HT-29 (cell line): ENCODE measurements at places on chromosomes 6 and 20. TPM values are rescaled to one million over a fixed set of nuclear protein-coding genes. Genes with fewer than 3 reads are reported as not detected.

The CHRNA4 gene
- total RNA-seq: not detected in 2 replicates

DNA sequence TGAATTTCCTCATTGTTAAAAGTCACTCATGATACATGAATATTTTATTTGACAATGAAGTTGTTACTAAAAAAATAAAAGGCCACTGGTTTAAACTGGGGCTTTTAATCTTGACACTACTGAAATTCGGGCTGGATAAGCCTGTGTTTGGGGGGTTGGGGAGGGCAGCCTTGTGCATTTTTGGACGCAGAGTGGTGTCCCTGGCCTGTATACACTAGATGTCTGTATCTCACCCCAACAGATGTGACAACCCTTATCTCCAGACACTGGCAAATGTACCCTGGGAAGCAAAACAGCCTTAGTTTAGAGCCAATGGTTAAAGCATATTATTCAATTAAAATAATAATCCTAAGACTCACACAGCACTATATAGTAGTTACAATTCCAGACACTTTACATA, 24.8 kb downstream of the MAN1A1 start:
- DNase-seq: no peak

DNA sequence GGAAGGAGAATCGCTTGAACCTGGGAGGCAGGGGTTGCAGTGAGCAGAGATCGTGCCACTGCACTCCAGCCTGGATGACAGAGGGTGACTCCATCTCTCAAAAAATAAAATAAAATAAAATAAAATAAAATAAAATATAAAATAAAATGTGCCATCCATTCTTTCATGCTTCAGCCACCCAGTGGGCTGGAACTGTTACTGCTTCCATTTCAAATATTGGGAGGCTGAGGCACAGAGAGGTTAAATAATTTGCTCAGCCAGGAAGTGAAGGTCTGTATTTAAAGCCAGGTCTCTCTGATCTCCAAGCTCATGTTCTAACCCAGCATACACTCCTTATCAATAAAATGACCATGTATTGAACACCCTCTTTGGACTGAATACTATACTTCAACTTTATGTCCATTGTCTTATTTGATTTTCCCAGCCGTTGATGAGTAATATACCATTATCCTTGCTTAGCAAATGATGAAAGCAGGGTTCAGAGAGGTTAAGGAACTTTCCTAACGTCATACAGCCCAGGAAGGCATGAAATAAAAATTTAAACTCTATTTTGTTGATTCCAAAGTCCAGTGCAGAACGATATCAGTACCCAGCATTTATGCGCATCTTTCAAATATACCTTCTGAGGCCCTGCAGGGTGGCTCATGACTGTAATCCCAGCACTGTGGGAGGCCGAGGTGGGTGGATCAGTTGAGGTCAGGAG, 25.8 kb upstream of the SLC9A8 start:
- peak; percentile 30 for DNase-seq

- peak; percentile 43 for DNase-seq
Measured at GRCh38 chr6:113971741-113972140, 793 bp upstream of the HDAC2 start.

The DSTN gene
- 91.7 and 98.4 TPM in 2 replicates for total RNA-seq

DNA sequence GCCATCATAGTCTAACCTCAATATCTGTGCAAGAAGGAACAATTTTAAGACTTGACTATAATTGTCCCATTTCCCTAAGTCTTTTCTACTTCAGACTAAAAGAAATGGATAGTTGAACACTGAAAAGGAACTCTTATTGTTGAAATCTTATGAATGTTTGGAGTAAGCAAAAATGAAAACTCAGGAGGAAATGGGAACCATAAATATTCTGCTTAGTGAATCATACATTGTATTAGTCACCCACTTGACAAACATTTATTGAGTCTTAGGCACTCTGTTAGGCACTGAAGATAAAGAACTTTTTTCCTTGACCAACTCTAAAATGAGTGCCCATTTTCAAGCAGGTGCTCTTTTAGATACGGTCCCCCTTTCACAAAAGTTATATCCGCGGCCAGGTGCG, 8.7 kb downstream of the CCDC170 start:
- no peak for DNase-seq

The C6orf89 gene
- 16.9 and 19.1 TPM in 2 replicates for total RNA-seq

GRCh38 chr6:75931011-75931680, 141.3 kb downstream of the IMPG1 start:
- no peak for DNase-seq

DNA sequence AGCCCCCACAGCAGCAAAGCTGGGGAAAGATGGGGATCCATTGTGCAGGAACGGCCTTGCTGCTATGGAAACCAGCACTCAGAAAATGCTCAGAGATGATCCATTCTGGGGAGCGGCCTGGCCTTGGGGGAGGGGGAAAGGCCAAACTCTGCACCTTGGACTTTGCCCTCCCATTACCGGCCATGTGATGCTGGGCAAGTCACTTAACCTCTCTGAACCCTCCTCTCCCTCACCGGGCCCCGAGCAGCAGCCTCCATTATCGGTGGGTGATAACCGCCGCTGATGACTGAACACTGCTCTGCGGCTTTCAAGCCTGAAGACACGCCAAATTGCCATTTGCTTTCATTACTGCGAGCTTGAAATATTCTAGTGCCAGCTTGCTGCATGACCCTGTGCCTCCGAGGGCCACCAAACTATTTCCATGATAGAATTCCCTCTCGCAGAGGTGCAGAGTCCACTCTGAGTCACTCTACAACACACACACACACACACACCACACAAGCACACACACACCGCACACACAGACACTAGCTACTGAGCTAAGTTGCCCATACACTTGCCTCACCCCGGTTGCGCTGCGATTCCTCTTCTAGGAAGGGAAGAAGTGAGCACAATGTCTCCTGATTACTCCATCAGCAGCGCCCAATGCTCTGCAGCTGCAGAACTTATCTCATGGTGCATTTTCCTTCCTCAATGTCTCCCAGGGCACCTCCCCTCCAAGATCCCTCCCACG, 20.6 kb upstream of the SIRPA start:
- no peak for DNase-seq

- no peak for DNase-seq
Measured at GRCh38 chr20:23614163-23614562, 8.4 kb upstream of the CST9 start.

The NMBR gene
- not detected in 2 replicates for total RNA-seq

- no peak for DNase-seq
Measured at GRCh38 chr20:19777315-19777714, 19.3 kb downstream of the RIN2 start.

- DNase-seq: no peak
Measured at GRCh38 chr6:121436274-121436857, 920 bp downstream of the GJA1 start.

- peak; percentile 55 for DNase-seq
Measured at GRCh38 chr6:31900917-31901414, 920 bp downstream of the ZBTB12 start.

The SLC26A8 gene
- total RNA-seq: not detected in 2 replicates

The SLC17A9 gene
- 119 and 127 TPM in 2 replicates for total RNA-seq

The CST7 gene
- total RNA-seq: not detected in 2 replicates

The DLK2 gene
- total RNA-seq: 0.10 and 0.34 TPM in 2 replicates

DNA sequence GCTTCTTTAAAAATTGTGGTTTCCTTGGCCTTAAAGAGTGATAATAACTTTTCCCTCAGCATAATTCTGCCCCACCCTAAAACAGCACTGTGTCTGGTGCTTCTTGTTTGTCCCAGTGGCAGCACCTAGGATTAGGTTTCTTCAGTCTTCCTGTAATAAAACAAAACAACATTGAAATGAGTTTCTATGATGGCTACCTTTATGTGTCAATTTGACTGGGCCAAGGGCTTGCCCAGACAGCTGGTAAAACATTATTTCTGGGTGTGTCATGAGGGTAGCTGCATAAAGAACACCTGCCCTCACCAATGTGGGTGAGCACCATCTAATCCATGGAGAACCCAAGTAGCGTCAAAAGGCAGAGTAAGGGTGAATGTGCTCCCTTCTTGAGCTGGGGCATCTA, 117.8 kb downstream of the QRSL1 start:
- no peak for DNase-seq
